ENCODE measurements at places on chromosomes 5 and 9.
A peak's percentile ranks its signal among the peaks of the same experiment; 100 is the strongest.

- no peak for DNase-seq
Measured at GRCh38 chr9:129781131-129781530, 21.9 kb upstream of the TOR1B start.

GRCh38 chr5:36442352-36442751, 140.7 kb upstream of the RANBP3L start:
- DNase-seq, result no peak

DNA sequence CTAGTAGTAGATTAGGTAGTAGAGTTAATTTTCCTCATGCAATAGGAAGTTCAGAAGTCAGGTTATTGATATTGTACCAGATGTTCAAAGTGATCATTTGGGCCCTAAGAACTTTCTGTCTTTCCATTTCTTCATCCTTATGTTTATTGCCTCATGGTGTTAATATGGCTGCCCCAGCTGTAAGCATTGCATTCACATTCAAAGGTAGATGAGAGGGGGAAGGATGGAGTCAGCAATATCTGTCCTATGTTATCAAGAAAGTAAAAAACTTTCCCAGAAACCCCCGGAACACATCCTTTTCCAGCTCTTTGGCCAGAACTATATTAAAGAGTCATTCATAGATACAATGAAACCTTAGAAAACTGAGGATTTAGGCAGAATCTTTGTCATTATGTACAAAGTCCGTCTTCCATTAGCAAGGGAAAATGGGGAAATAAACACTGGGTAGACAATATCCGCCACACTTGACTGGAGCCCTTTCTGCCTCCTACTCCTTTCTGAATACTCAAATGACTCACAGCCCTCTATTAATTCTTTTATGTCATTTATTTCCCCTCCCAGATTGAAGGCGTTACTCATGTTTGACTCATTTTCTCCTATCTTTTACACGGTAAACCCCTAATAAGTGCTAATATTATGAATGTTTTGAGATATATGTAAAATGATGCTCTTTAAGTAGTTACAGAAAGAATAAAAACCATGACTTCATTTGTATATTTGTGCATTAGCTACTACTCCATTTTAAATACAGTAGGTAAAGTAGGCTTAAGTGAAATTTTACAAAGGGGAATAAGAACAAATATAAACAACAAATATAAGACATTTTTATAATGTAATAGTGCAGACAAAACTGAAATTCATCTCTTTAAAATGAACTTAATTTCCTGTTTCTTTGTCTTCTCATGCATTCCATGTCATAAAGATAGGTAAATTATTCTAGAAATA, 127.6 kb downstream of the SLF1 start:
- no peak for DNase-seq

GRCh38 chr9:108642871-108643270, 212.9 kb downstream of the ACTL7B start:
- no peak for DNase-seq

- DNase-seq, result peak; percentile 65
Measured at GRCh38 chr5:95761771-95762651, 30.9 kb downstream of the RHOBTB3 start.
